ENCODE measurements at places on chromosomes 5 and 9.

GRCh38 chr5:170642066-170642735 lies 138.4 kb downstream of the KCNIP1 start:
- no peak for DNase-seq

- DNase-seq = no peak
Measured at GRCh38 chr9:70260606-70261005, 1.8 kb downstream of the SMC5 start.

- DNase-seq = no peak
Measured at GRCh38 chr9:87787735-87788134, 61.8 kb downstream of the CTSL start.

- DNase-seq = no peak
Measured at GRCh38 chr5:134784241-134784920, 25.8 kb downstream of the DDX46 start.
